ENCODE measurements at places on chromosomes 16 and 17.

GRCh38 chr17:83046448-83047181 lies 32.8 kb upstream of the METRNL start:
- DNase-seq, result no peak

- no peak for DNase-seq
Observed at GRCh38 chr17:74878658-74879057, 5.9 kb upstream of the FDXR start.

DNA sequence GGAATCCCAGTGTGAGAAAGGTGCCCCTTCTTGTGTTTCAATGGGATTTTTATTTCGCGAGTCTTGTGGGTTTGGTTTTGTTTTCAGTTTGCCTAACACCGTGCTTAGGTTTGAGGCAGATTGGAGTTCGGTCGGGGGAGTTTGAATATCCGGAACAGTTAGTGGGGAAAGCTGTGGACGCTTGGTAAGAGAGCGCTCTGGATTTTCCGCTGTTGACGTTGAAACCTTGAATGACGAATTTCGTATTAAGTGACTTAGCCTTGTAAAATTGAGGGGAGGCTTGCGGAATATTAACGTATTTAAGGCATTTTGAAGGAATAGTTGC lies 567 bp downstream of the UBB start:
- DNase-seq, result peak; percentile 11

GRCh38 chr16:65745-66144 lies 6.7 kb downstream of the RHBDF1 start:
- peak; percentile 79 for DNase-seq

- DNase-seq, result no peak
Observed at GRCh38 chr16:81238296-81239011, at the start of gene BCO1. TSS of gene BCO1 (plus strand) at chr16:81238689. CDS start at chr16:81238909, 220 bp downstream.

- no peak for DNase-seq
Observed at GRCh38 chr17:36641877-36642845, 40.8 kb downstream of the MRM1 start.

DNA sequence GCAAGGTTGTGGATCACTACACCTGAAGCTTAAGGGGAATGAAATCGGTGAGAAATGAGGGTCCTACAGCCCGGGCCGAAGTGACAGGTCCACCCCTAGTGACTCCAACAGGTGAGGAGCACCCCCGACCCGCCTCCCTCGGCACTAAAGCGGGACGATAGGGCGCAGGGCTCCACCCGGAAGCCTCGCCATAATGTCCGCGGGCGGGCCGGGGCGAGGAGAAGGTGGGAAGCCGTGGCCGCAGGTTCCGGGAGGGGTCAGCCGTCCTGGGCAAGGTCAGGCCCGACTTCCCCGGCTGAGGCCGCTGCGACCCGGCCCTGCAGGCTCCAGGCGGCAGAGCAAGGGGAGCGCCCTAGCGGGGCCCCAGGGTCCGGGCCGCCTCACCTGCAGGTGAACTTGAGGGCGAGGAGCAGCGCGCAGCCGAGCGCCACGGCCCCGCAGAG lies 543 bp downstream of the TXNDC11 start:
- DNase-seq, result peak; percentile 26

DNA sequence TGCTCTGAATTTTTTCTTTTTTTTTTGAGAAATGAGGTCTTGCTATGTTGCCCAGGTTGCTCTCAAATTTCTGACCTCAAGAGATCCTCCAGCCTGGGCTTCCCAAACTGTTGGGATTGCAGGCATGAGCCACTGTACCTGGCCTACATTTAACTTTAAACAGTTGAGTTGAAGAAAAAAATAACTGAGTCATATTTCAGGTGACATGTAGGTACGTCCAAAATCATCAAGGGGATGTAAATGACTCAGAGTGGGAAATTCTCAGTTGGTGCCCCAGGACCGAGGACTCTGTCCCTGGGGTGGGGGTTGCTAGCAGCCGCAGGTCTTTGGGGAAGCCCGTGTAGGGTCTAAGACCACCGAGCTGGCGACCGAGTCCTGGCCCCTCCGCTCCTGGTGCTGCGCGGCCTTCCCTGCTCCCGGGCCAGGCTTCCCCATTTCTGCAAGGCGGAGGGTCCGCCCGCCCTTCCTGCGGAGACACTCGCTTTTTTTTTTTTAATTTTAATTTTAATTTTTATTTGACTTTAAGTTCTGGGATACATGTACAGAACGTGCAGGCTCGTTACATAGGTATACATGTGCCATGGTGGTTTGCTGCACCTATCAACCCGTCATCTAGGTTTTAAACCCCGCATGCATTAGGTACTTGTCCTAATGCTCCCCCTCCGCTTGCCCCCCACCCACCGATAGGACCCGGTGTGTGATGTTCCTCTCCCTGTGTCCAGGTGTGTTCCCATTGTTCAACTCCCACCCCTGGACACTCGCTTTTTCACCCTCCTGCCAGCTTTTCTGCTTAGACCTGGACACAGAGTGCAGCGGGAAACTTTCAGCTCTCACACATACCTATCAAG lies 12.7 kb upstream of the N4BP1 start:
- DNase-seq, result no peak

DNA sequence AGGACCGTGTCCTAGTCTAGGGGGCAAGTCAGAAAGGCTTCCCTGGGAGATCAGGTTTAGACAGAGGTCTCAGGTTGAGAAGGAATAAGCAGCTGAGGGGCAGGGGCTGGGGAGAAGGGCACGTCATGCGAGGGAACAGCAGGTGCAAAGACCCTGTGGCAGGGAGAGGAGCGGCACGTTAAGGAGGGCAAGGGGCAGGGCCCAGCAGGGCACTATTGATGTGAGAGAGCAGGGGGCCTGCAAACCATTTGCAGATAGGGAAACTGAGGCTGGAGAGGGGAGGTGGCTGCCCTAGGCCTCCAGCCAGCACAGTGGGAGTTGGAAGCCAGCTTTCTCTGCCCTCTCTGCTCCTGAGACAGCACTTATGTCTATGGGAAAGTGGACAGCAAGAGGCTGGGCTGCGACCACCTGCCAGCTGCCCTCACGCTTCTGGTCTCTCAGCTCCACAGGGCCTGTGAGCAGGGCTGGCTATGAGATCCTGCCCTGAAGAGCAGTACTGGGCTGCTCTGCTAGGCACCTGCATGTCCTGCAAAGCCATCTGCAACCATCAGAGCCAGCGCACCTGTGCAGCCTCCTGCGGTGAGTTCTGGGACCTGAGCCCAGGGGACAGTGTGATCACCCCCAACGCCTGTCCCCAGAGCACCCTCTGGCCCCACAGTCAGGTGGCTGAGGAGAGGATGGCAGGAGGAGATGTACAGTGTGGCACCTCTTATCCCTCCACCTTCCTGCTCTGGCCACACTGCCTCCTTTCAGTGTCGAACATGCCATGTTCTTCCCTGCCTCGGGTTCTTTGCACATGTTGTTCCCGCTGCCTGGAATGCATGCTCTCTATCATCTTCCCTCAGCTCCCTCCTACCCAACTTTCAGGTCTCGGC lies 61.5 kb downstream of the USP22 start:
- no peak for DNase-seq

DNA sequence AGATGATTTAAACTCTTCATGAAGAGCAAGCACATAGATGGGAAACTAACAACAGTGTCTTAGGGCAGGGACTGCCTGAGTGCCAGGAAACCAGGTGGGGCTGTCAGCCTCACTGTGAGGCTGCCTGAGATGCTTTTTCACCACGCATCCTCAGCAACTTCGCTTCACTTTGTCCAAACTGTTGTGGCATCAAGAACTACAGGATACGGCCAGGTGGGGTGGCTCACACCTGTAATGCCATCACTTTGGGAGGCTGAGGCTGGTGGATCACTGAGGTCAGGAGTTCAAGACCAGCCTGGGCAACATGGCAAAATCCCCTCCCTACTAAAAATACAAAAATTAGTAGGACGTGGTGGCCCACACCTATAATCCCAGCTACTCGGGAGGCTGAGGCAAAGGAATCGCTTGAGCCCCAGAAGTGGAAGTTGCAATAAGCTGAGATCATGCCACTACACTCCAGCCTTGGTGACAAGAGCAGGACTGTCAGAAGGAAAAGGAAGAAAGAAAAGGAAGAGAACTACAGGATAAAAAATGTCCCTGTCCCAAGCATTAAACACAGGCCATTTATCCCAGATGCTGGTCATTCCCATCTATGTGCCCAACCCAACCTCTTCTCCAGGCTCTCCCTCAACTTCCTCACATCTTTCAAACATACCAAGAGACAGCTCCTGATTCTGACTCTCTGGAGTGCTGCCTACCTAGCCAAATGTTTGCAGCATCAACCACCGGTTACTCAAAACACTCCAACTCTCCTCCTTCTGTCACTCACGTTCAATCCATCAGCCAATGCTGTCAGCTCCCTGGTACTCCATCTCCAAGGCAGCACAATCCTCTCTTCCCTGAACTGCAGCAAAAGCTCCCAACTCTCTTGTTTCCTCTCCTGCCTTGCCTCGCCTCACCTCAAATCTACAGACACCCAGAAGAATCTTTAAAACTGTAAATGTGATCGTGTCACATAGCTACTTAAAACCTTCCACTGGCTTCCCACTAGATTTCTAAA lies 1.6 kb downstream of the EIF4A3 start:
- no peak for DNase-seq

DNA sequence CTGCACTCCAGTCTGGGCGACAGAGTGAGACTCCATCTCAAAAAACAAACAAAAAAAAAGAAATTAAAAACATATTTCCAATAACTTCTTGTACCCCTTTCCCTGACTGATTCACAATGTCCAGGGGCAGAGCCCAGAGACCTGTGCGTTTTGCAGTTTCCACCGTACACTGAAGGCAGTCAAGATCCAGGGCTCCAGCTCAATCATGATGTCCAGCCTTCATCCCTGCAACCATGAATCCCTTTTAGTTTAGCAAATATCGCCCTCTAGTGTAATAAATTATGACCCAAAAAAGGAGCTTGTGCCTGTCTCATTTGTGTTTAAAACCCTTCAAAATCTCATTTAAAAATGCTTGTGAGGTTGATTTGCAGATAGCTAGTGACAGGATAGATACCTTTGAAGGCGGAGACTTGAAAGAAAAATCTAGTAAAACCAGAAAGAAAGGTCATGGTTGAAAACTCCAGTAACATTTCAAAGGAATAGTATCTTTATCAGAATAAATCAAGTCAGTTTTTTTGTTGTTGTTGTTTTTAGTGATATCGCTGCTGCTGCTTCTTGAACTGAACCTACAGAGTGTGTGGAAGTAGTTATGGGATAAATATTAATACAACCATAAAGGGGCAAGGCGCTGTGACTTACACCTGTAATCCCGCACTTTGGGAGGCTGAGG lies 3.7 kb upstream of the ERN1 start:
- no peak for DNase-seq

GRCh38 chr16:85395207-85395912 lies 217.8 kb upstream of the GSE1 start:
- no peak for DNase-seq

DNA sequence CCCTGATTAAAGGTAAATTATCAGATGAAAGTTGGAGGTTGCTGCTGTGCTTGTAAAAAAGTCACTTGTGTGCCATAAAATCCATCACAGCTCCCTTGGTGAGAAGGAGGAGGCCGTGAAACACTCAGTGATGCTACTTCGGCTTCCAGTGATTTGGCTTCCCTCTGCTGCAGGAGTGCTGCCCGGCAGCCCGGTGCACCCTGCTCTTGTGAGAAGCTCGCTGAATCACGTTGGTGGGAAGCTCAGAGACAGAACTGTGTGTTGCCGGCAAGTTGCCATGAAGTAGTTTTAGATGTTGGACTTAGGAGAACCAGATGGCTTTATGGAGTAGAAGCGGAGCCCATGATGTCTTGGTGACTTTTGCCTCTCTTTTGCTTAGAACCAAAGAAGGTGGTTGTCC lies 33.3 kb downstream of the MSI2 start:
- no peak for DNase-seq

DNA sequence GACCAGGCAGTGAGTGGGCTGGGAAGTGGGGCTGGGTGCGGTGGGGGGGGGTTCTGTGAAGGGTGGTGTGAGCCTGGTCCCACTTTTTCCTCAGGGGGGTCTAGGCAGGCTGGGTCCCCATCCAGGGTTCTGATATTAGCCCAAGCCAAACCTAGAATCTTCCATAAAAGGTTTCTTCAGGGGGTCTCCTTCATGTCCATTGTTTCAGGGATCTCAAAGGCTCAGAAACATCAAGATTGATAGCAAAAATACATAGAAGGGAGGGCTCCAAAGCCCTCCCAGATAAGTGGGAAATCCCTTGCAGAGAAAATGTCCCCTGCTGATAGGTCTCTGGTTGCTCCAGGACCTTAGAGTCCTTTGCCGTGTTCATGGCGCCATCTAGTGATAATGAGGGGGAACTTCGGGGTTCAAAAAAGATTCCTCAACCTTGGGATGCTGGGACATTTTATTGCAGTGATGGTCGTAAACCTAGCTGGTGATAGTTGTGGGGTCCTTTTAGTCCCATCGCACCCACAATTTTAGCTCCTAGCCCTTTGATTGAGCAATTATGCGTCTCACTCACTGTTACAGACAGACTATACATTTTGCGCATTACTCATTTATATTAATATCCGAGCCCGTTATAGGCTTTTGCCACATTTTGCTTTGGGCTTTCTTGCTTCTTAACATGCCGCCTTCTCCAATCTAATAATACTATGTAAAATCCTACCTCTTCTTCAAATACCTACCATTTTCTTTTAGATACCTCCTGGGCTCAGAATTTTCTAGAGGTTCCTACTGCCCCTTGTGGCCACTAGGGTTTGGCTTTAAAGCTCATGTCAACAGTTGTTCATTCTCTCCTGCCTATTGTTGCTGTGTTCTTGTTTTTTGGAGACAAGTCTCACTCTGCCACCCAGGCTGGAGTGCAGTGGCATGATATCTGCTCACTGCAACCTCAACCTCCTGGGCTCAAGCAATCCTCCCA lies 35.1 kb downstream of the IGF2BP1 start:
- no peak for DNase-seq

DNA sequence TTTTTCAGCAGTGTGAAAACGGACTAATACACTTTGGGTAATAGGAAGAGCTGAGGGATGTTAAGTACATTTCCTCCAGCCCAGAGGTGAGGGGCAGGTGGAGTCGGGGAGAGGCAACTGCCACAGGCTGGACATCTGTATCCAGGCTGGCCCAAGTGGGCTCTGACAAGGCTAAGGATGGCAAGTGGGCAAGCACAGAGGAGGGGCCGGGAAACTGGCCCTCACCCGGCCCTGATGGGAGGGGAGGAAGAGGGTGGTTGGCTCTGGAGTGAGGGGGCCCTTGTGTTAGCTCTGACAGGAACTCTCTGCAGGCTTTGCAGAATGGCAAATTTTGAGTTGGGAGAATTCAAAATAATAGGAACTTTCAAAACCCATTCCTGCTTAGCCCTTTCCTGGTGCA lies 251.0 kb upstream of the TNRC6C start:
- no peak for DNase-seq

GRCh38 chr17:83125515-83126274 lies 46.3 kb downstream of the METRNL start:
- no peak for DNase-seq

DNA sequence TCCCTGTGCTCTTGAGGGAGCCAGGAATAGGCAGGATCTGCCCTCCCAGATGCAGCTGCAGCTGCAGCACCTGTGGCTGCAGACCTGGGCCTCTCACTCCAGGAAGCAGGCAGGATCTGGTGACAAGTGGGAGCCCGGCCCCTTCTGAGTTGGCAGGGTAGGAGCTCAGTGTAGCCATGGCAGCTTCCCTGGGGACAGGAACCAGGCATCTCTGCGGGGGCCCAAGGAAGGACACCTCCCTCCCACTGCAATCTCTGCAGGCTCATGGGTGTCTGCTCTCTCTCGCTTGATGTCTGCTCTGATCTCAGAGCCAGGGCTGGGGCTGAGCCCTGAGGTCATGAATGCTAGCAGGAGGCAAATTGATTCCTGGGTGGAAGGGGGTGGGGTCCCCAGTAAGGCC lies 592.5 kb upstream of the CA10 start:
- DNase-seq, result no peak

Data from activated CD4-positive, alpha-beta T cell treated with anti-CD3 and anti-CD28 coated beads for 1 hour (primary cell).